CD4-positive, alpha-beta T cell treated with Interleukin-4 for 1 hour (primary cell): ENCODE measurements at places on chromosomes 16 and 17.

- peak; percentile 77 for DNase-seq
Observed at GRCh38 chr16:66608241-66609138, 4.0 kb downstream of the CMTM3 start.

- peak; percentile 8 for DNase-seq
Observed at GRCh38 chr17:79633993-79634813, 23.4 kb upstream of the RBFOX3 start.

DNA sequence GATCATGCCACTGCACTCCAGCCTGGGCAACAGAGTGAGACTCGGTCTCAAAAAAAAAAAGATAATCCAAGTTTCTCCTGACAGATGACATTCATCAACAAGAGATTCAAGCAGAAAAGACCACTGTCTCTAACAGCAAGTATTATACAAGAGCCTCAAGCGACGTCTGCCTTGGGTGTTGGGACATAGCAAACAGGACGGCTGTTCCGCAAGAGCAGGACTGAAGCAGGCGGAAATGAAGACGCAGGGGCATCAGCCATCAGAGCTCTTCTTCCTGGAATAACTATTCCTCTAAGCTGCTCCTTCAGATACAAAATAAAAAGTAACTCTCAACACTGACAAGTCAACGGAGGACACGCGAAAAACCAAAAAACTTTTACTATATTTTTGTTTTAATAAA lies 54.0 kb downstream of the ANKRD11 start:
- no peak for DNase-seq

DNA sequence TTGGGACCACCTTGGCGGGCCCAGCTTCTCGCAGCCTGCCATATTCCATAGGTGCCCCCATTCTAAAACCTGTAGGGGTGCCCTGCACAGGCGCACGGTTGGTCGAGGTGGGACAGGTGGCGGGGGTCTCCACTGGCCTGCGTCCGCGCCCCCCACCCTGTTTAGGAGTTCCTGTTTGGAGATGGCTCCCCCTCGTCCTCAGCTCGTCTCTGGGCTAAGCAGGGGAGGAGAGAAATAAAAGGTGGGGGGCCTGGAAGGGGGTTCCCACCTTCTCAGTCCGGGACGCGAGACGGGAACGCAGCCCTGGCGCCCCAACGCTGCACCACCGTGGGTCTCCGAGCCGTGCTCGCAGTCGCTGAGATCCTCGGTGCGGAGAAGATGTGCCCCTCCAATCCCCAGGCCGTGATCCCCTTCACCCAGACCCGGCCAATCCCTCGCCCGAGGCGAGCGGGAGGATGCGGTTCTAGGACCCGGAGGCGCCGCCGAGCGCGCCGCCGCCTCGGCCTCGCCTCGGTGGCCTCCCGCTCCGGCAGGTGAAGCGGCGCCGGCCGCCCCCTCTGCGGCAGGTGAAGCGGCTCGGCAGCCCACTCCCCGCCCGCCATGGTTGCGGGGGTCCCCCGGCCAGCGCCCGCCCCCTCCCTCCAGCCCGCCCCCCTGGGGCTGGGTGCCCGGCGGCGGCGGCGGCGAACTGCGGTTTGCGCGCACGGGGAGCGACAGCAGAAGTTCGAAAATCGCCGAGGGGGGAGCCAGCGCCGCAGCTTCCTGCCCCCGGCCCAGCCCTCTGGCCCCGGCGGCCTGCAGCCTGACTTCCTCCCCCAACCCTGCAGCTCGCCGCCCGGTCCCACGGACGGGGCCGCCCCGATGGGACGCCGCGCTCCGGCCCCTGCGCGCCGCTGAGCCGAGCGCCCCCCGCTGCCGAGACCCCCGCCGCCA lies at the start of gene FMNL1:
Gene FMNL1 (plus strand): TSS at position 805 of the 933 bp plus-strand sequence. CDS start 240 bp downstream, outside the sequence.
- DNase-seq = peak; percentile 73

GRCh38 chr16:5722116-5722619 lies 624.6 kb upstream of the EEF2KMT start:
- no peak for DNase-seq

- no peak for DNase-seq
Observed at GRCh38 chr16:84107921-84108320, 8.8 kb downstream of the MBTPS1 start.

- no peak for DNase-seq
Observed at GRCh38 chr16:1915732-1916639, 2.2 kb downstream of the HS3ST6 start.
